ENCODE measurements at places on chromosomes 1 and 21.

GRCh38 chr1:179169616-179170467 lies 59.6 kb downstream of the ABL2 start:
- DNase-seq: peak; percentile 34

GRCh38 chr21:34968414-34969333 lies 80.4 kb downstream of the RUNX1 start:
- DNase-seq: no peak

- DNase-seq: peak; percentile 67
Measured at GRCh38 chr1:212367474-212368072, 47.1 kb downstream of the PACC1 start.

DNA sequence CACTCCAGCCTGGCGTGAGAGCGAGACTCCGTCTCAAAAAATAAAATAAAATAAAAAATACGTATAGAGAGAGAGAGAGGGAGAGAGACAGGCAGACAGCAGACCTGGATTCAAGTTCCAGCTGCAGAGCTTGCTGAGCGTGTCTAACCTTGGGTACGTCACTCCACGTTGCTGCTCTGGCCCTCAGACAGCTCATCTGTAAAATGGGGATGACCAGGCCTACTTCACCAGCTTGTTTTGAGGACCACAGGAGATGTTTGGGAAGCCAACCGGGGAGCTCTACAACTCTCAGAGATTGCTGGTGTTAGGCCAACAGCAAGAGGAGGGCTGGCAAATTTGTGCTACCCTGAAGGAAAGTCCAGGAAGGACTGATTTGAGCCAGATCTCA lies 499 bp upstream of the TRAF5 start:
- DNase-seq: no peak

- no peak for DNase-seq
Measured at GRCh38 chr1:110249256-110249655, 39.1 kb downstream of the KCNC4 start.

GRCh38 chr1:47175227-47175934 lies 14.5 kb downstream of the PDZK1IP1 start:
- DNase-seq: peak; percentile 65
